ENCODE measurements at places on chromosomes 6 and 20.

DNA sequence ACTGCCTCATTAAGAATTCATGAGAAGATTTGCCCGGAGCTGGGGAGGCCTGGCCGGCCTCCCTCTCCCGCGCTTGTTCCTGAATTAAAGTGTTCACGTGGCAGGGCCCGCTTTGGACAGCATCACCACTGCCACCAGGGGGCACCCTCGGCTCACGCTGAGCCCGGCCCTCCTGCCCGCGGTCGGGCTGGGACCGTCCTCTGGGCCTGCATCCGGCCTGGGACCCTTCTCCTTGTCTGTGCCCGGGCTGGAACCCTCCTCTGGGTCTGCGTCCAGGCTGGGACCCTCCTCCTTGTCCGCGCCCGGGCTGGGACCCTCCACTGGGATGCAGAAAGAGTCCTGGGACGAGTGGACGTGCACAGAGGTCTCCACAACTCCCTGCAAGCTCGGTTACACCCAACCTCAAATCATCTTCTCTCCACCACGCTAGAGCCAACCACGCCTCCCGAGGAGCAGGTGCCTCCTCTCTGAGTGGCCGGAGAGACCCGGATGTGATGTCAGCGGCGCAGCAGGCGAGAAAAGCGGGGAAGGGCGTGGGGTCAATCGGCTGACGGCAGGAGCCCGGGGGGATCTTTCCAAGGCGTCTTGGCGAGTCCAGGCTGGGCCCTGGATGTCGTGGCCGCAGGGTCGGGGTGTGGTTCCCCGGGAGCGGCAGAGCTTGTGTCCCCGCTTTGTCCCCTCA lies 50.9 kb upstream of the DACT2 start:
- DNase-seq: peak; percentile 48

DNA sequence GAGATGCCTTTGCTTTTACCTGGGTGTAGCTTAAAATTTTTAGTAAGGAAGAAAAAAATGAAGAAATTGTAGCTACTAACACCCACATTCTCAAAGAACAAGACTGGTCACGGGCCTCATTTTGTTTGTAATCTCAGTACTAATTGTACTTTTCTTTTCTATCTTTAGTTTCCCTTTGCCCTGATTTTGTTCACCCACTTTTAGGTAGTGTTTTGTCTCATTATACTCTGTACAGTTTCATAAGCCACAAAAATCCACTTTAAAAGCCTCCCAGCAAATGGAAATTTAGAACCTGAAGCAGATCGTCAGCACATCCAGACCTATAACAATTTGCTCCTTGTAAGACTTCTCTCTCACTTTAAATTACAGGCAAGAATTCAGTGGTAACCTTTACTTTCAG lies 43.3 kb downstream of the TP53INP2 start:
- no peak for DNase-seq

GRCh38 chr20:53890443-53891305 lies 179.7 kb downstream of the BCAS1 start:
- DNase-seq: no peak

GRCh38 chr6:4377603-4378002 lies 242.2 kb upstream of the ECI2 start:
- DNase-seq: no peak

GRCh38 chr6:104227508-104227907 lies 632.2 kb downstream of the HACE1 start:
- peak; percentile 45 for DNase-seq

- DNase-seq: no peak
These were observed 36.5 kb downstream of the ENPP1 start for GRCh38 chr6:131844243-131844841.

Measured in NCI-H69 (cell line).